ENCODE measurements at places on chromosomes 16 and 17.

GRCh38 chr17:16909472-16910246 is 62.3 kb downstream of the TNFRSF13B start:
- DNase-seq: no peak

DNA sequence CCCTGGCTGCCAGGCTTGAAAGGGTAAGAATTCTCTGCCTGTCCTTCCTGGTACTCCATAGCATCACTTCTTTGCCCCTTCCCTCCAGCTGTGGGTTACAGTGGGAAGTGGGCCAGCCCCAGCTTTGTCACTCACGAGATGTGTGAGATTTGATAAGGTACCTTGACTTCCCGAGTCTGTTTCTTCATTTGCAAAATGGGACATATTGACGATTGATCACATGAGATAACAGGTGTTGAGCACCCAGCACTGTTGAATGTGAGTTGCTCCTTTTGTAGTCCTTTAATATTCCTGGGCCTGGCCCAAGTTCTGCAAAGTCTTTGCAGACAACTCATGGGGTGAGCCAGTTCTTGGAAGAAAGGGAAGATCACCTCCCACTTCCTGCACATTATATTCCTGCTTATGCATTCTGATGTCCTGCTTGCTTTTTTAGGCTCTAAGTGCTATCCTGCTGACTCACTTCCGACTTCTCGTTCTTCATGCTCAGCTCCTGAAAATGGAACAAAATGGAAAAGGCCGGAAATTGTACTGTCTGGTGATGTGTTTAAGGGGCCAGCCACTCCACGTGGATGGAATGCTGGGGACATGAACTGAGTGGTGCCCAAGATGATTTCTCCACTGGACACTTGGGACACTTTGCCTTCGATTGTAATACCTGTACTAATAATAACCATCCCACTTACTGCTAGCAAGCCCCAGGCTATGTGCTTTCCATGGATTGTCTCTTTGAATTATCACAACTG is 8.3 kb upstream of the NLK start:
- DNase-seq: no peak

DNA sequence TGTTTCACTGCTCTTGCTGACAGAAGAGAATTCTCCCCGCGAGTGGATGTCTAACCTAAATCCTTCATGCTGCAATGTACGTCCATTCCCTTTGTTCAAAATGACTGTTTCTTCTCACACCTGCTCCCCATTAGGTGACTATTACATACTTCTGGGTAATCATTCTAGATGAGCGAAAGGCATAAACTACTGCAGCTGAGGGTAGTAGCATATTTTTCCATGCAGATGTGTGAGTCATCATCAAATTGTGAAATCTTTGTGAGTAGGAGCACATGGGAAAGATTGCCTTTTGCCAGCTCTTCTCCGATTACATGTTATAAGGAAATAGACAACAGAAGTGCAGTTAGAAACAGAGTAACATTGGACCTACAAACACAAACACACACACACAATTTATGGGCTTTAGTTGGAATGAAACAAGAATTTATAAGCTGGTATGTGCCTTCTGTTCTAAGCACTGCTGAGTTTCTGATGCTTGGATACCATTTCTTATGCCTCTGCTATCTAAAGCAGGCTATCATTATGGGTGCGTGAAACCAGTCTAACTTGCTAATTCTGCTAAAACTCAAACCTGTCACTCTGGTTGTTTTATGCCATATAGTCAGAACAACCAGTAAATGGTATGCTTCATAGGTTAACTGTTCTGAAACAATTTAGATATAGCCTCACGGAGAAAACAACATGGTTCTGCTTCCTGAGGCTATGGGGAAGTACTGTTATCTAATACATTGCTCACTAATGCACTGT is 346.9 kb upstream of the PSMD7 start:
- DNase-seq: no peak

- no peak for DNase-seq
These were observed 10.2 kb upstream of the UBE2I start for GRCh38 chr16:1299012-1299867.

DNA sequence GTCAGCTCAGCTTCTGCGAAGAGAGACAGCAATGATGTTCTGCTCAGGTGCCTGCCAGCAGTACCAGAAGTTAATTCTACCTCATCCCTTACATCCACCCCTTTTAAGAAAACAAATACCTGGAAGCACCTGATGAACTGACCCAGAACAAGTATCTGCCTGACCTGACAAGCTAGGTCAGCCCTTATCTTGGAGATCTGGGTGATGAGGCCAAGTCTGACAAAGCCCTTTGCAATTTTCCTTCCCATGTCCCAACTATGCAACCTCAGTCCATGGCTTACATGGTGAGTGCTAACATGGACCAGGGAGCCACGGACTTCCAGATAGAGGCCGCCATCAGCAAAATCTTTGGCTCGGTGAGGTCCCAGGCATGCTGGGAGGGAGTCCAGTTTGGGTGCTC is 3.6 kb downstream of the ACADVL start:
- no peak for DNase-seq

DNA sequence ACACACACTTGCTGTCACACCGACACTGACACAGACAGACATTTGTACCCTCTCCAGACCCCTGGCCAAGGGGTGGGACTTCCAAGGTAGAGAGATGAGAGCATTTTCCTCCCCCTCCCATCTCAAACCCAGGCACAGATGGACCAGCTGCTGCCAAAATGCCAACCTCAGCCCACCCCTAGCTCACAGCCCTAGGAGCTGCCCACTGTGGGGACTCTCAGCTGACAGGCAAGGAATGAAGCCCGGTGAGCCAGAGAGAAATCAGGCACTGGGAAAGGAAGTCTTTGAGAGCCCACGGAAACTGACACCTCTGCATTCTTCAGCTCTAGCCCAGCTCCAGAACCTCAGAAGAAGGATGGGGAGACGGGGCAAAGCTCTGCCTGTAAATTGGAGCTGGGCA is 2.8 kb downstream of the ETV4 start:
- DNase-seq: no peak

- DNase-seq: no peak
These were observed 204.8 kb downstream of the MSI2 start for GRCh38 chr17:57461082-57461481.

- DNase-seq: no peak
These were observed 24.0 kb downstream of the MMP15 start for GRCh38 chr16:58049232-58050185.

DNA sequence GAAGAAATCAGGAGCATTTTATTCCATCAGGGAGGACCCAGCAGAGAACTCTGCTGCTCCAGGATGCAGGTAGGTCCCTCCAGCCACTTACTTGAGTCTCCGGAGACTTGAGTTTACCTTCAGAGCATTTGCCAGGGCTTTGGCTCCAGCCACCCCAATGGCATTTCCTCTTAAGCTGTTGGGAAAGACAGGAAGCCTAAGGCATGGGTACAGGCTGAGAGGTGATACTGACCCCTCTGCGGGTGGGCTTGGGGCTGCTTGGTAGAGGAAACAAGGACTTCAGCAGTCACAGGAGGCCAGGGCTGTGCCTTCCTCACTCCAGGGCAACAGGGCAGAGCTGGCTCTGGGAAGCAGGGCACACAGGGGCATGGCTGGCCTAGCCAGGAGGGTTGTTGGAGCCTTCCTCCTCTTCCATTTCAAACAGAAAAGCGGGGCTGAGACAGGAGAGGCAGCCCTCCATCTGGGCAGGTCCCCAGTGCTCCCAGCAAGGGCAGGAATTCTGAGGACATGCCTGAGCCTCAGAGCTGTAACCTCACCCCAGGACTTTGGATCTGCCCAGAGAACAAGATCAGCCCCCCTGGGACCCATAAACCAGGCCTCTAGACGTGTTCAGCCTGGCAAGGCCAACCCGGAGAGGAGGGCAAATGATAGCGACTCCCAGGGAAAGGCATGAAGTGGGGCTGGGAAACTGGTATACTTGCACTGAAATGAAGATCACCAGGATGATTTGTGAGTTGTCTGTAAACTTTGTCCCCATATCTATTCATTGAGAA is 34.4 kb downstream of the NLRC3 start:
- DNase-seq: no peak

- DNase-seq: no peak
These were observed 198.6 kb downstream of the RPTOR start for GRCh38 chr17:80743181-80743771.

GRCh38 chr17:17258998-17259397 is 22.0 kb upstream of the FLCN start:
- DNase-seq: no peak

GRCh38 chr17:38403491-38403890 is 24.8 kb upstream of the ARHGAP23 start:
- DNase-seq: peak; percentile 64

DNA sequence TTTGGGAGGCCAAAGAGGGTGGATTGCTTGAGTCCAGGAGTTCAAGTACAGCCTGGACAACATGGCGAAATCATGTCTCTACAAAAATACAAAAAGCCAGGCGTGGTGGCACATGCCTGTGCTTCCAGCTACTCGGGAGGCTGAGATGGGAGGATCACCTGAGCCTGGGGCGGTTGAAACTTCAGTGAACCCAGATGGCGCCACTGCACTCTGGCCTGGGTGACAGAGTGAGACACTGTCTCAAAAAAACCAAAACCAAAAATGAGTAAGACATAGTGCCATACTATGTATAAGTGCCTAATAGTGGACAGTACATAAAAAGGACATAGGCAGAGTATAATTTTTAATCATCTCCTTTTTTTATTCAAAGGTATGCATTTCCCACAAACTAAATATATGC is 4.0 kb downstream of the CTC1 start:
- no peak for DNase-seq

- DNase-seq: no peak
These were observed 230.1 kb downstream of the CBLN1 start for GRCh38 chr16:49051576-49051975.

- no peak for DNase-seq
These were observed 5.0 kb downstream of the JUP start for GRCh38 chr17:41781404-41782110.

- DNase-seq: no peak
These were observed 5.6 kb downstream of the P2RX1 start for GRCh38 chr17:3910420-3911270.

GRCh38 chr16:47061204-47061603 is 82.5 kb downstream of the NETO2 start:
- DNase-seq: no peak

DNA sequence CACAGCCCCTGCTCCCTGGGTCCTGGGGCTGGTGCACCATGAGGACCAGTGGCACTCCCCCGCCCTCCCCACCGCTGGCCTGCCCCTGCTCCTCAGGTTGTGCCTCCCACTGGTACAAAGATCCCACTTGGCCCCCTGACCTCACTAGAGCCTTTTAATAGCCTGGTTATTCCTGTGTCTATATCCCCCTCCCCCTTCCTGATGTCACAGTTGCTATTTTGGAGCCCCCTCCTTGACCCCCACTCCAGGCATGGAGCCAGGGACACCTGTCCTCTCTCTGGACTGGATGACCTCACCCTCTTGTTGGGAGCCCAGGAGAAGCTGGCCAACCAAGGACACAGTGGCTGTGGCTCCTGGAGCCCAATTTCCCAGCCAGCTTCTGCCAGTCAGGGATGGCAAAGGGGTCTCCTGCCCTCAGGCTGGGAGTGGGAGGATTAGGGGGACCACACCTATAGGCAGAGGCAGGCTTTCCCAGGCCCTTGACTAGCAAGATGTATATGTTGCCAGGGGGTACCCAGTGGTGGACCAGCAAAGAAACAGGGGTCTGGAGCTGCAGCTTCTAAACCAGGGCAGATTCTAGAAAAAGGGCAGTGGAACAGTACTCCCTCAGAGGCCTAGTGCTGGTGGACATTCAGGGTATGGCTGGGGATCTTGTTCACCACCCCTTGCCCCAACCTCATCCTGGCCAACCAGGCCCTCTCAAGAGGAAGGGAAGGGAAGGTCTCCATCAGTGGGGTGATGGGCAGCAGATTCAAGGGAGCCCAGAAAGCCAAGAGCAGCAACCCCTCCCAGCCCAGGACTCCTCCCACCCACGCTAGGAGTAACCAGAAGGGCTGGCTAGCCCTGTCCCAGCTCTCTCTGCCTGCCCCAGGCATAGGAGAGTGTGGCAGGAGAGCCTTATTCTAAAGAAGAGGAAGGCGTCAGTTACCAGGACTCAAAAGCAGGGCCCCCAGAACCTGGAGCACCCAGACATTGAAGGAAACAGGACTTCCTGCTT is 10.9 kb downstream of the HDAC5 start:
- no peak for DNase-seq

DNA sequence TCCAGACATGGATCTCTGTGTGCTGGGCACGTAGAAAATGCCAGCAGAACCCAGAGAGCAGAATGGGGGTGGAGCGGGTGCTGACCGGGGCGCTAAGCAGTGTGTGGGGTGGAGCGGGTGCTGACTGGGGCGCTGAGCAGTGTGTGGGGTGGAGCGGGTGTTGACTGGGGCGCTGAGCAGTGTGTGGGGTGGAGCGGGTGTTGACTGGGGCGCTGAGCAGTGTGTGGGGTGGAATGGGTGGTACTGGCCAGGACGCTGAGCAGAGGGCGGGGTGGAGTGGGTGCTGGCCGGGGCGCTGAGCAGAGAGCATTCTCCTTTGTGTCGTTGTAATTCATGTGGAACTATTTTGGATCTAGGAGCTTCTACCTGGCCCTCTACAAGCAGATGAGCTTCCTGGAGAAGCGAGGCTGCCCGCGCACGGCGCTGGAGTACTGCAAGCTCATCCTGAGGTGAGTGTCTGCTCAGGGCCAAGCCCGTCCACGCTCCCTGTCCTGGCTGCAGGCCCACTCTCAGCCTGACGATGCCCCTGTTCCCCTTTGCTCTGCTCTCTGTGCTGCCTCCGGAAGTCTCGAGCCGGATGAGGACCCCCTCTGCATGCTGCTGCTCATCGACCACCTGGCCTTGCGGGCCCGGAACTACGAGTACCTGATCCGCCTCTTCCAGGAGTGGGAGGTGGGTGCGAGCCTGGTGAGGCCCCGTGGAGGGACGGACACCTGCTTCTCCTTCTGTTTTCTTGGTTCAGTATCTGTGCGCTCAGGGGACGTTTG is 20.3 kb upstream of the MC1R start:
- no peak for DNase-seq

DNA sequence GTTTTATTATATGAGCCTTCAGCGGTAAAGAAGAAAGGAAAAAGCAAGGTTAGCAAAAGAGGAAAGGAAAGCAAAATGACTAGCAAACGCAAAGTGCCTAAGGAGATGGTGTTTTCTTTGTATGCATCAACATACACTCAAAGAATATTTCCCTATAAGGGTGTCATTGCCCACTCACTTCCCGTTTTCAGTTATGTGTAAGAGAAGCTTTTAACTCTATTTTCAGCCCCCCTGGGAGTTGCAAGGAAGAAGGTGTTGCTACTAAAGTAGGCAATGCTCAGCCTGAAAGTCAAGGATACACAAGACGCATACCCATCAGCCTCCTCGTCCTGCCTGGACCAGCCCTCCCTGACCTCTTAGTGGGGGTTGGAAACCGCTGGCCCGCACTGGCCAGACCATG is 267.7 kb upstream of the ZFHX3 start:
- DNase-seq: no peak

Measured in NCI-H526 (cell line).